ENCODE measurements at places on chromosomes 2 and 18. TPM values are rescaled to one million over a fixed set of nuclear protein-coding genes. Genes with fewer than 3 reads are reported as not detected.

GRCh38 chr2:172556284-172557033 lies 569 bp downstream of the PDK1 start:
- DNase-seq: peak; percentile 81

The CARF gene
- 5.2 TPM for total RNA-seq

DNA sequence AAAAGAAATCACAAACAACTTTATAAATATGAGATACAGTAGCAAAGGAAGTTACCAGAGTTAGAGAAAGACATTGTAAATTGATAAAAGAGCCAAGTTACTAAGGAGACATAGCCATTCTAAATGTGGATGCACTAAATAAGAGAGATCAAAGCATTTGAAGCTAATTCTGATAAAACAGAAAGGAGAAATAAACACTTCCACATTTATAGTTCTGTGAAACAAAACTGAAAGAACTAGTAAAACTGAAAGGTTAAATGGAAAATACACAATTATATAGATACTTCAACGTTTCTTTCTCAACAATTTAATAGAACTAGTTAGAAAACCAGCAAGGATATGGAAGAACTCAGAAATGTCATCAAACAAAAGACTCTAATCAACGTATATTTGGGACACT lies 309.0 kb upstream of the CDH2 start:
- DNase-seq: no peak

GRCh38 chr18:75097491-75098225 lies 111.3 kb downstream of the PTGR3 start:
- DNase-seq: no peak

GRCh38 chr2:60092781-60093180 lies 460.7 kb downstream of the BCL11A start:
- DNase-seq: no peak

The NPAS2 gene
- total RNA-seq: 38.0 TPM

The RPRD1A gene
- total RNA-seq: 45.5 TPM

- no peak for DNase-seq
Observed at GRCh38 chr2:236334122-236334876, 70.1 kb upstream of the ASB18 start.

The ABCG8 gene
- 0.32 TPM for total RNA-seq

DNA sequence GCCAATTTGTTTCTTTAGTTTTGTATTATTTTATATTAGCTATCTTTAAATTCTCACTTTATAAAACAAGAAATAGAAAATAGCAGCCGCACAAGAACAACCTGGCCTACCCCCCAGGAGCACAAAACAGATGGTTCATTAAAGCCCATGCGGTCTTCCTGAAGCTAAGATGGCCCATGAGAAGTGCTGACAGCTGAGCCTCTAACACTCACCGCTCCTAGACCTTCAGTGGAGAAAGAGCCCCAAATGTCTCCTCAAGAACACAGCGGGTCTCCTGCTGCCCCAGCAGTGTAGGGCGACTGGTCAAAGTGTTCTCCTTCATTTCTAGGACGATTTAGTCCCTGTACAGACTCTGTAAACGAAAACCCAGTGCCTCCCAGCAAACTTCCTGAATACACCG lies 45.1 kb downstream of the LPIN2 start:
- no peak for DNase-seq

DNA sequence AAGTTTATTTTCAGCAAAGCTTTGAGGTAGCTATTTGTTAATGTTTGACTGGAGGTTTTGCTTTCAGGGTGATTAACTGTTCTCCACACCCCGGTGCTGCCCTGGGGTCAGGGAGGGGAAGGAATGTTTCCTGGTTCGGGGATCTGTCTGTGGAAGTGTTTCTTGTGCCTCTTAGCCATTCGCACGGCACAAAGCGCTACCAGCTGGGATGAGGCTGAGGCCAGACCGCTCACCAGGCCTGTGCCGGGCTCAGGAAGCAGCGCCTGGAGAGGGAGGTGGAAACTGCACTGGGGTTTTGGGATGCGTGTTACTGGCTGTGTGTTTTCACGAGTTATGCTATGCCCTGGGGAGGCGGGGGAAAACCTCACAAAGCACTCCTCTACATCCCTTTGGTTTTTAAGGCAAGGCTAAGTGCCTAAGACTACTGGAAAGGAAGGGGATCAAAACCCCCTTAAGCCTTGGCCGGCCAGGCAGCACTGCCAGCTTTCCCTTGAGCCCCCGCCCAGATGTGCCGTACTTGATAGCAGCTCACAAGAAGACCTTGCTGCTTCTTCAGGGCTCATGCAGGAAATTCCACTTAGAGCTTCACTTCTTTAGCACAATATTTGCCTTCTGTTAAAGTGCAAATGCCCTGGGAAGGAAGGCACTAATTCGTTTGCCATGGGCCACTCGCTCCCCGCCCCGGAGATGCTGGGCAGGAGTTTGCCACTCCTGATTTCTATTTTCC lies 65.7 kb upstream of the CNGA3 start:
- no peak for DNase-seq

The WDR75 gene
- total RNA-seq: 16.5 TPM

The QPCT gene
- total RNA-seq: 1.7 TPM

DNA sequence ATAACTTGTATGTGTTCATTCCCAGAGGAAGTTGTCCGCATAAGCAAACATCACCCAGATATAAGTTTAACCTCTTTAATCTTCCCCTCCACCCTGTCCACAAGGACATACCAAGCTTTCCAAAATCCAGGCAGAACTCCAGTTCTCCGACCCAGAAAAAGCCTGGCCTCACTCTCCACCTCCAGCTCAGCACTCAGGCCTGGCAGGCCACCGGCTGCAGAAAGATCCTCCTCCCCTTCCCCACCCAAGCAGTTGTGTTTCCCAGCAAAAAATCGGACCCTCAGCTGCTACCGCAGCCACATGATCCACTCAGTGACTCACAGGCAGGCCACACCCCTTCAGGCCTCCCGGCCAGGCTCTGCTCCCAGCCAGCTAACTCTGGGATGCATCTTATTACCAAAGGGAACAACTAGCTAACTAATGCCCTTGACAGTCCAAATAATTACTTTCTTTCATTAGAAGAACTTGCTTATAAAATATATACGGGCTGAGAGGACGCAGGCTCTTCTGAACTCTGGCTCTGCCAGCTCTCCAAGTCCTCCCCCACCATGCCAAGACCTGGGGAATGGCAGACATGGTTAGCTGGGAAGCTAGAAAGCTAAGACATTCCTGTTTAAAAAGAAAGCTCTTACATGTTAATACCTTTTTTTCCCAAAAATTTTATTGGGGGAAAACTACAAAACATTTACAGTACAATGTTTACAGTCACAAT lies 4.5 kb downstream of the ZFP36L2 start:
- peak; percentile 92 for DNase-seq

DNA sequence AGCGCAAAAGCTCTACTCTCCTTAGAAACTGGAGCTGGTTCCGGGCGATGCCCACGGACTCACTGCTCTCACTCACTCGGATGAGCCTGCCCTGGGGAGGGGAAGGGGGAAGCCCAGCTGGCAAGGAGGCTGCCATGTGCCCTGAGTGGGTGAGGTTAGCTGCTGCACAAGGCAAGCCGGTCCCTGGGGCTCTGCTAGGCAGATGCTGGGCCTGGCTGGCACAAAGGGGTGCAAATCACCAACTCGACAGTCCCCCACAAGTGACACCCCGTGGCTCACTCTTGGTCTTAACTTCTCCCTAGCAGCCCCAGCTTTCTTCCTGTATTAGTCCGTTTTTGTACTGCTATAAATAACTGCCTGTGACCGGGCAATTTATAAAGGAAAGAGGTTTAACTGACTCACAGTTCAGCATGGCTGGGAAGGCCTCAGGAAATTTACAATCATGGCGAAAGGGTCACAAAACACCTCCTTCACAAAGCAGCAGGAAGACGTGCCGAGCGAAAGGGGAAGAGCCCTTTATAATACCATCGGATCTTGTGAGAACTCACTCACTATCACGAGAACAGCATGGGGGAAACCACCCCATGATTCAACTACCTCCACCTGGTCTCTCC lies 33.2 kb downstream of the ADCY3 start:
- no peak for DNase-seq

GRCh38 chr2:241775223-241776177 lies 1.1 kb upstream of the GAL3ST2 start:
- DNase-seq: peak; percentile 65

DNA sequence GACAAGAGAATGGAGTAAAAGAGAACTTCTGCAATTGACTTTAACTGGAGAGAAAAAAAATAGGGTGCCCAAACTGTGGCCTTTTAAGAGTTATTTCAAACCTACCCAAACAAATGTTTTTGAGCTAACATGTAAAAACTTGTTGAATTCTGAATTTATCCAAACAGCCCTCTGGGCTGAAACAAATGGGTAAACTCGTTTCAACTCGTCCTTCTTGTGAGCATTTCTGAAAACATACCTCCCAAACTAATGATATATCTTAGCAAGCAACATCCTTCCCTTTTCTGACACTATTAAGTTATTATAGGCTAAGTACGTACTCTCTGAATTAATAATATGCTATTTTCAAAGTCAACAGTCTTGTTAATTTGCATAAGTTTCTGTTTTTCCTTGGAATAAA lies 793.0 kb upstream of the ACVR2A start:
- DNase-seq: no peak

DNA sequence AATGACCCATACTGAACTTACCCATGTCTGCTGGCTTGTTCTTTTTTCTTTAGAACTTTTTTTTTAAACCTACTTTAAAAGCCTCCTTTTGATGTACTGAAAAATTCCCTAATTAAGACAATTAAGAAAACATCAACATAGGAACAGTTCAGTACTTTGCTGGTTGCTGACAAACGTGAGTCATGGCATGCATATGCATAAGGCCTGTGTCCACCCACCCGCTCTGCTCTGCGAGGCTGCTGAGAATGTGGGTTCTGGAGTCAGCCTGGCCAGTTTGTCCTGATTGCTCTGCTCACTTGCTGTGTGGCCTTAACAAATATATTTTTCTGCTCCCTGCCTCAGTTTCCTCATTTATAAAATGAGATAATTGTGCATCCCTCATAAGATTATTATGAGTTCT lies 27.3 kb downstream of the LAMA3 start:
- no peak for DNase-seq

GRCh38 chr2:37630301-37630700 lies 41.1 kb downstream of the CDC42EP3 start:
- no peak for DNase-seq

DNA sequence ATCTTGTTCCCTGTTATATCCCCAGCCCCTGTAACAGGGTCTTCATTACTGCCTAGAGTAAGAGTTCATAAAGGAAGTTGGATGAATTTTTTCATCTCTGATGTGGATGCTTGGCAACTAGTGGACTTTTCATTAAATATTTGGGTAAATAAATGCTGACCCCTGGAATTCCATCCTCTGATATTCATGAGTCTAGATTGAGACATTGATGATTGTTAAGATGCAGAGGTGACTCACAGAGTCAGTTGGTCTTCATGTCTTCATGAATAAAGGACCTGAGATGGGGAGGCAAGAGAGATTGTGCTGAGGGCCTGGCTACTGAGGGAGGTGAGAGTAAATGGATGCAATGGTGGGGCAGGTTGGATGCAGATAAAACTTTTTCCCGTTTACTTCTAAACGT lies 132.7 kb upstream of the NT5C1B start:
- DNase-seq: no peak

DNA sequence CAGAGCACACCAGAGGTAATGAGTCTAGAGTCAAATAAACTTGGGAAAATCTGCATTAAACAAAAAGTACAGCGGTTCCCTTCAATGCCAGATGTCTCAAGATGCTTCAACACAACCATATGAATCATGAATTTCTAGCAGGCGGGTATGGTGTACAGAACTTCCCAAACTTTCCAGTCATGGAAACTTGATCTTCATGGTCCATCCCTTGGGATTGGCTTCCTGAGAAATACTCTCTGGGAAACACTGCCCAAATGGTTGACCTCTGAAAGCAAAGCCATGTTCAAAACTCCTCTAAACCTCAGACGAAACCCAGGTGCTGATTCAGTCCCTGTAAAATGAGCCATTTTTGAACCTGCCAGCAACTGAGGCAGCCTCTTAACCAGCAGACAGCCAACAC lies 16.4 kb upstream of the TMEM247 start:
- no peak for DNase-seq

DNA sequence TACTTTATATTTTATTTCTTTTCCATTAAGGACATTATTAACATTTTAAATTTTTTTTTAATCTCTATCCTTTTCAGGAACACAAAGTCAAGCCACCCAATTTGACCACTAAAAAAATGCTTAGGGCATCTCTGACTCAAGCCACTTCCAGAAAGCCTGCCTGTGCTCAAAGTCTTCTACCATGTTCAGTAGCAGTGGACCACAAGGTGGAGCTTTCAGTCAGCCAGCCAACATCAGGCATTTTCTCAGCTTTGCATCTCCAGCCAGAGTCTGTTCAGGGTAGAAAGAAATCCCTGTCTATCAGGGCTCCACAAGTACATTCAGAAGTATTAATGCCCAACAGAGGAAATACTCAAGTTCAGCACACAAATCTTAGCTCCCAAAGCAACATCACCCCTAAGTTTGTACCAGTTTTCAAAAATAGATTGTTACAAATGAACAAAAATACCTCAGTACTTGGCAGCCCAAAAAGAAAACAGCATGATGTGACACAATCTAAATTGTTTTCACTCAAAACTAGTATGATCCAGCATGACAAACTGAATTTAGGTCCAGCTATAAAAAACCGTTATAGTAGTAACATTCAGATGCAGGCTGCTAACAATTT lies 37.6 kb downstream of the C18orf63 start:
- DNase-seq: no peak

The PLEK gene
- 7.2 TPM for total RNA-seq

The DSG3 gene
- not detected for total RNA-seq

DNA sequence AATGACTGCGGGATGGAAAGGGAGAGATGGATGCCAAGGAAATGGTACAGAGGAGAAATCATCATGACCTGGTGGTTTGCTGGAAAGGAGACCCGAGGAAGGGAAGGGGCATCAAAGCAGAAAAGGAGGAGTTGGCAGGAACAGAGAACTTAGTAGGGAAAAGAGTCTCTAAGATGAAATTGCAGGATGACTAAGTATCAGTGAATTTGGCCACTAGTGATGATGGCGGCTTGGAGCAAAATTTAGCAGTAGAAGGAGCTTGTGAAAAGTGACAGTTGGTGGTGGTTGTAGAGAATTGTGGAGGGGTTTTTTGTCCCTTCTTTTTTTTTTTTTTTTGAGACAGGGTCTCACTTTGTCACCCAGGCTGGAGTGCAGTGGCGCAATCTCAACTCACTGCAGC lies 10.1 kb downstream of the METAP1D start:
- no peak for DNase-seq

DNA sequence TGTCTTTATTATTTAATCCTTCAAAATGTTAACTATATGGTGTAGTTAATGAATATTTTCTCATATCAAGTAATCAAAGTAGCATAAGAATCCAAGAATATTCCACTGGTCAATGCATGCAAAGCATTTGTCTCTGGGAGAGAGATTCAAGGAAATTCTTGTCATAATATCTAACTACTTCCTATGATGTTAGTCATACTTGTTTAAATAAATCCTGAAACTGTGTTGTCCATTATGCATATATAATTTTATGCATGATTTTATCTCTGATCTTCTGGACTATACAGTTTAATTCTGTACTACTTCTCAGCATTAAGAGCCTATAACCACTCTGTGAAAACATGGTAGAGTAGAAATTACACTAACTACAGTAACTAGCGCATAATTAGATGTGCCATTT lies 388.3 kb downstream of the NR4A2 start:
- DNase-seq: no peak

- DNase-seq: no peak
Observed at GRCh38 chr2:64711252-64711800, 57.6 kb upstream of the SERTAD2 start.

All from Right ventricle myocardium inferior (tissue), 1 donor.